ENCODE measurements at places on chromosomes 5 and 9.

DNA sequence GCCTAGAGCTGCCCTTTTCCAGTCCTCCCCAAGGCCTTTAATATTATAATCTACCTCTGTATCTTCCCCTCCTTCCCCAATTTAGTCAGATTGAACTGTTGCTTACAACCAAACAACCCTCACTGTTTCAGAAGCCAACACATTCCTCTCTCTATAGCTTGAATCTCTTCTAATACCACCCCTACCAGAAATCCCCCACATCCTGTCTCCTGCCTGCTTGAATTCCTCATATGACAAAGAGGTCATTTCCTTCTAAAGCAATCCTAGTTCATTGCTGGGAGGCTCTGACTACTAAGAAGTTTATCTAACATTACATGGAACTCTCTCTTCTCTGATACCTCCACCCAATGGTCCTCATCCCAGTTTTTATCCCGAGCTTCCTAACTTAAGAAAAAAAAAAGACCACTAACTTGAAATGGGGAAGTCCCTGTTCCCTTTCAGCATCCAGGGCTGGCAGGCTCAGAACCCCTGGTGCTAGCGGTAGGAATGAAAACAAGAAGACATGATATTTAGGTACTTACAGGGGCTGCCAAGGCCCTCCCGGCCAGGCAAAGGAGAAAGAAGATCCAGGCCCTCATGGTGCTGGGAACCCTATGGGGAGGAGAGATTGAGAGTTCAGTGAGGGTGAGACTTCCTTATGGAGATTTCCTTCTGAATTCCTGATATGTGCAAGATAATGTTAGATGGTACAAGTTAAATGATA lies 11.0 kb downstream of the SPARC start:
- no peak for DNase-seq

GRCh38 chr5:129905473-129906176 lies 1.4 kb downstream of the CHSY3 start:
- DNase-seq, result no peak

DNA sequence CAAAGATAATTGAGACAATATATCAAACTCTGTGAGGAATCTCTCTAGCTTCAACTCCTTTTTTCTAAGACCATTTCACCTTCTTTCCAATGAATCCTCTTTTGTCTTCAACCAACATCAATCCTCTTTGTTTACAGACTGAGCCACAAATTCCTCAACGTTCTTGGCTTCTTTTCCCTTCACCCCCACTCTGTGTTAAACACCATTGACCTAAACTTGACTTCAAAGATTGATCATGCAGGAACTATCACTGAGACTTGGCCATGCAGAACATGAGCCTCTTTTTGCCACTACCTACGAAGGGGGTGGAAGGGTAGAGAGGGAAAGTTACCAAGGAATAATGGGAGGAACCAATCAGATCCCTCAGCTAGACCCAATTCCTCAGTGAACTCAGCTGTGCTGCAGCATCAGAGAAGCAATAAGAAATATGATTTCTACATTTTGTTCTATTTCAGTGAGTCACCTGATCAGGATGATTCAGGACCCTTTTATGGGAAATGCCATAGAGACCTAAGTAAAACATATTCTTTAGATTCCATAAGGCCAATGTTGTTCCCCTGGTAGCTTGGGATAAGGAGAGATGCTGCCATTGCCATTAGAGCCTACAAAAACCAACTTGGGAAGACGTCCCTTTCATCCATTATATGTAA lies 187.7 kb upstream of the RGMB start:
- DNase-seq, result no peak

DNA sequence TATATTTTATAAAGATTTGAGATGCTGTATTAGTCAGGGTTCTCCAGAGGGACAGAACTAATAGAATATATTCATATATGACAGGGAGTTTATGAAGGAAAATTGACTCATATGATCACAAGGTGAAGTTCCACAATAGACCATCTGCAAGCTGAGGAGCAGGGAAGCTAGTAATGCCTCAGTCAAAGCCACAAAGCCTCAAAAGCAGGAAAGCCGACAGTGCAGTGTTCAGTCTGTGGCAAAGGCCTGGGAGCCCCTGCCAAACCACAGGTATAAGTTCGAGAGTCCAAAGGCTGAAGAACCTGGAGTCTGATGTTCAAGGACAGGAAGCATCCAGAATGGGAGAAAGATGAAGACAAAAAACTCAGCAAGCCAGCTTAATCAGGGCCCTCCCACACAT lies 382.2 kb downstream of the LRRC70 start:
- no peak for DNase-seq

GRCh38 chr5:88881571-88881971 lies 1.4 kb downstream of the MEF2C start:
- DNase-seq, result no peak

DNA sequence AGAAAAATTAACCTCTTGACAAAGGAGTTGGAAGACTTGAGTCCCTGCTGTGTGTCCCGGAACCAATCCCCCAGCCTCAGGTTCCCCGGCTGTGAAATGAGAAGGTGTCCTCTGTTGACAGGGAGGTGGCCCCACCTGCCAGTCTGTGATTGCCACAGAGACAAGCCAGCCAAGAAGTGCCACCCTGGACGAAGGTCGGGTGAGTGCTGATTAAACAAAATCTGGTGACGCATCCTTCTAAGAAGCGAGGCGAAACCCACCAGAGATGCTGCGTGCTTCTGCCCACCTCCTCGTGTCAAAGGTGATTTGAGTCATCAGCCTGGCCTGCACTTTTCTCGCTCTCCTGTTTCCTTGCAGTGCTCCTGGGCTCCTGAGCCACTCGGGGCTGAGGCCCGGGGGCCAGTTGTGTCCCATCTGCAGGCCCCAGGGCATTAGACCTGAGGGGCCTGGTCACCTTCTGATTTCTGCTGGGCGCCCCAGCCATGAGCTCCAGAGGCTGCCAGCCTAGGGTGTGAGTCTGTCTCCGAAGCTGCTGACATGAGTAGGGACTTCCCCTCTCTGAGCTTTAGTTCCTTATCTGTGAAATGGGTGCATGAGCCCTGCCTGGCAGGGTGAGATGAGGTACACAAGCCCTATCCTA lies 28.7 kb downstream of the NEK6 start:
- DNase-seq, result peak; percentile 8

All from stimulated activated CD8-positive, alpha-beta memory T cell treated with anti-CD3 and anti-CD28 coated beads, Interleukin-7, amount 100 ng/mL, for 1 hour (primary cell).